ENCODE measurements at places on chromosomes 6 and 20.

GRCh38 chr6:10210052-10210451 lies 204.8 kb downstream of the TFAP2A start:
- DNase-seq: peak; percentile 86

- no peak for DNase-seq
These were observed 11.6 kb downstream of the JAG1 start for GRCh38 chr20:10662151-10662550.

GRCh38 chr20:19758501-19759331 lies 658 bp downstream of the RIN2 start:
- DNase-seq: peak; percentile 63

DNA sequence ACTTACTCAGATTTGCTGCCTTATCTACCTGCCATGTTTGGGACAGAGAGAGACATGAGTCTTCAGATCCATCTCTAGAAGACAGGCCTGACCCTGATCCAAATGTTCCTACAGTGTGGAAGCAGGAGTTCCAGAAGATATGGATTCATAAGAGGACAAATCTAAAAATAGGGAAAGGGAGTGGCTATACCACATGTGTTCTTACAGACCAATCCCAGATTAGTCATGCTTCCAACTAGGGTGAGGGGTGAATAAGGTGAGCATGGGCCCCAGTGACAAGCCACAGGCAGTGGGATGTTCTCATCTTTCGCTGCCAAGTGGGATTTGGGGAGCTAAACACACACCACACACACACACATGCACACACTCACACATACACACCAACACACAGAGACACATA lies 670.7 kb upstream of the CITED2 start:
- no peak for DNase-seq

- peak; percentile 72 for DNase-seq
These were observed 50.4 kb downstream of the PDE7B start for GRCh38 chr6:135901774-135902524.

GRCh38 chr6:9025796-9026394 lies 590.5 kb upstream of the SLC35B3 start:
- no peak for DNase-seq

All from astrocyte of the hippocampus (primary cell).